Globus pallidus (tissue), 1 donor: ENCODE measurements at places on chromosomes 4 and X.

DNA sequence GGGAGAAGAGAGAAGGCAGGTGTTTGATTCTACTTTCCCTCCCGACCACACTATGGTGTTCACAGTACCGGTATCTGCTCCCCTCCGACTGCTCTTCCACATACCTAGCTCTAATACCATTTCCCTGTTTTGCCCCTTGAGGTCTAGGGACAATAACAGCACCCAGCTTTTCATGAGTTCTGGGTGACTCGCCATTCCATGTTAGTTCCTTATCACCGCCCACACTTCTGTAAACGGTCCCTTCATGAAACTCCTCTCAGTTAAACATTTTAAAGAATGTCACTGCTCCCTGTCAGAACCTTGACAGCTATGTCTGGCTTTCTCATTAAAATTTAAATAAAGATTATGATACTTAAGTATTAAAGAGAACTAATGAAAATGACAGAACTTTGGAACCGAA lies 136.7 kb downstream of the ADAMTS3 start:
- DNase-seq = no peak

GRCh38 chr4:41185614-41186592 lies 28.4 kb downstream of the APBB2 start:
- DNase-seq = no peak

- peak; percentile 81 for DNase-seq
Measured at GRCh38 chr4:87853108-87853507, 20.3 kb downstream of the MEPE start.

DNA sequence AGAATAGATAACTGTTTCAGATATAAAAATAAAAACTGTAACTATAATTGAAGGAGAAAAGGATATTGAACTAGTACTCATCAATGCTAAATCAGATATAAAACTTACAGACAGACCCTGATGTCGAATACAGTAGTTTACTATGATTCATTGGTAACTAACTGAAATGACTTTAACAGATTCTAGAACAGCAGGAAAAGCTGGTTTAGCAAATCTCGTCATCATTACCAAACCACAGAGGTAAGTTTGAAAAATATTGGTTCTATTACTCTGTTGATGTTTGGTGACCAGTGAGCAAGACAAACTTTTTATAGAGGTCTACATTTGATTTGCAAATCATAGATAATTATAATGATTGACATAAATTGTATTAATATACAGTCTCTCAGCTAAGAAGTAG lies 551.4 kb upstream of the ADGRL3 start:
- DNase-seq = no peak

- DNase-seq = no peak
Measured at GRCh38 chrX:66918511-66918910, 279.6 kb upstream of the EDA2R start.

GRCh38 chrX:45001048-45001447 lies 128.1 kb downstream of the KDM6A start:
- DNase-seq = no peak

DNA sequence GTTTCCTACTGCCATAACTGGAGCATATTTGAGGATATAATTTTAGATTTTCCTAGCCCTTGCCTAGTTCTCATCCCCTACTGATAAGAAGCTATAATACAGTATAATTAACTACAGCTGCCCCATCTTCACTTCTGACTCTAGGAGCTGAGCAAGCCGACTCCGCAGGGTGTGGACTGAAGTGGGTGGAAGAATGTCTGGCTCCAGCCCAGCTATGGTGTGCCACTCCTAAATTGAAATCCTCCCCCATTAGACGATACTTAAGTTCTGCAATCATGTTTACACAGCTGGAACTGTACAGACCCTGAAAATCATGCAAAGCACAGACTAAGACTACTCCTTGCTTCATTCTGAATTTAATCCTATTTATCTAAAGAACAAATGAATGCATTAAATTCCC lies 93.1 kb downstream of the PCDH19 start:
- no peak for DNase-seq

GRCh38 chr4:143184217-143184502 lies 557 bp upstream of the USP38 start:
- DNase-seq = no peak

- DNase-seq = no peak
Measured at GRCh38 chr4:79833857-79834256, 239.2 kb downstream of the ANTXR2 start.

- no peak for DNase-seq
Measured at GRCh38 chr4:156534205-156534604, 437.4 kb downstream of the PDGFC start.

DNA sequence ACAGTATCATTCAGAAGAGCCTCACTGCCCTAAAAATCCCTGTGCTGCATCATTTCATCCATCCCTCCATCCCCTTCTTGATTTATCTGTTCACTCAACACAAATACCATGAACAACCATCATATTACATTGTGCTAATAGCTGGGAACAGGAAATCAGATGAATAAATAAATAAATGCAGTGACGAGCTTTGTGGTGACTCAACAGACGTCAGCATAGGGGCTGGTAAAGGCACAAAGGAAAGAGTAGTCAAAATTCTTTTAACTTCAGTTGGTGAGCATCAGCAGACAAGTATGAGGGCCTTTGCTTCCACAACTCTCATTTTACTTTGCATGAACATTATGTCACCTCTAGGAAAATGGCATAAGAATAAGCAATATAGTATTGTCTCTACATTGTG lies 65.5 kb downstream of the EDNRA start:
- DNase-seq = no peak
